ENCODE measurements at places on chromosomes 11 and 22. TPM values are rescaled to one million over a fixed set of nuclear protein-coding genes. Genes with fewer than 3 reads are reported as not detected.
A peak's percentile ranks its signal among the peaks of the same experiment; 100 is the strongest.

DNA sequence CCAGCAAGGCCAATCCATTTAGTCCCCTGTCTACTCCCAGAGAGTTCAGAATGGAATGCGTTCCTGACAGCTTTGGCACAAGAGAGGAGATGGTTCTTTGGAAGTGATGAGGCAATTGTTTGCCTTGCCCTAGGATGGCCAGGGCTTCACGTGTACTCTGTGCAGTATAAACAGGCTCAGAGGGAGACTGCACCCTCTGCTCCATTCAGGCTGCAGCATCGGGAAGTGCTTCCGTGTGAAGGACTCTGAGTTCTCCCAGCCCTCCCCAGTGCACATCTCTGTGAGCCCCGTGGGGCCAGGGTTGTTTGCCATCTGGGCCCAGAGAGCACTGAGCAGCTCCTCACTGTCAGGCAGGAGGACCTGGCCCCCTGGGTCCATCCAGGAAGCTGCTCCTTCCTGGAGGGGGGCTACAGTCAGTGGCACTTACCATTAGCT lies 215.3 kb upstream of the TBCEL start:
- DNase-seq: no peak

GRCh38 chr22:40813912-40814315 lies 5.2 kb downstream of the SLC25A17 start:
- DNase-seq: no peak

DNA sequence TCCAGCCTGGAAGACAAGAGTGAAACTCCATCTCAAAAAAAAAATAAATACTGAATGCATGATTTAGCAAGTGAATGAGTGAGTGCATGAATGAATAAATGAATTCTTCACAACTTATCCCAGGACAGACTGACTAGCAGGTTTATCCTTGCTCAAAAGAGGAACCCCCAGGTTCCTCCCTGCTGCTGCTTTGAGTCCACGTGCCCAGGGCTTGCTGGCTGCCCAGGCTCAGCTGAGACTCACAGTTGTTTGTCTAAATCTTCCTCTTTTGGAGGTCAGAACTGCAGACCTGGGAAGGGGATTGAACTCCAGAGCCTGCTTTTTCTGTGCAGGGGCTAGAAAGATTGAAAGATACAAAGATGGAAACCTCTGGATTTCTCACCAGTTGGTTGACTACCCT lies 117.4 kb upstream of the TMEM45B start:
- DNase-seq: no peak

DNA sequence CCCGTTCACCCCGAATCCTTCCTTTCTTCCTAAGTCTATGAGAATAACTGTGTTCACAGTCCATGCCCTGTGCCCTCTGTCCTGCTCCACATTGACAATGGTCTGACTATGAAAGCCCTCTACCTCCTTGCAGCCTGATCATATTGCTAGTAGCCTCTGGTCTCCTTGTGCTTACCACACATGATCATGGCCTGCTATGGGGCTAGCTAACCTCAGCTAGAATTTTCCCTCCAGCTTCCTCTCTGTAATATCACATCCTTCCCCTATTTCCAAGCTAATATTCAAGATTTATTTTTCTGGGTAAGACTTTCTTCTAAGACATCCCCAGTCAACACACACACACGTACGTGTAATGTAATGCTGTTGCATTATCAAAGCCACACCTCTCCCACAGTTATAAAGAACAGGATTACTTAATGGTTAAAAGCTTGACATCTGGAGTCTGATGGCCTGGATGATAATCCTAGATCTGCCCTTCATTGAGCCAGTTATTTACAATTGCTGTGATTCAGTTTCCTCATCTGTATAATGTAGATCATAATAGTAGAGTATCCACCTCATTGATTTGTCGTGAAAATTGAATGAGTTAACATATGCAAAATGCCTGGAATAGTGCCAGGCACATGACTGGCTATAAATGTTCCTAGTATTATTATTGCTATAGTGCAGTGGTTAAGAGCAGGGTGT lies 214.4 kb upstream of the BLID start:
- DNase-seq: no peak

GRCh38 chr11:122706291-122707088 lies 51.0 kb downstream of the UBASH3B start:
- DNase-seq: no peak

GRCh38 chr22:23622634-23623033 lies 9.5 kb downstream of the DRICH1 start:
- no peak for DNase-seq

GRCh38 chr11:11519184-11519583 lies 102.6 kb downstream of the GALNT18 start:
- peak; percentile 36 for DNase-seq

- no peak for DNase-seq
These were observed 85.3 kb downstream of the GGT1 start for GRCh38 chr22:24688256-24688655.

- no peak for DNase-seq
These were observed 46.5 kb downstream of the SLC5A12 start for GRCh38 chr11:26675233-26675928.

GRCh38 chr11:118610225-118610772 lies 2.9 kb downstream of the PHLDB1 start:
- peak; percentile 70 for DNase-seq

The PKNOX2 gene
- polyA plus RNA-seq: 1.2 TPM
